ENCODE measurements at places on chromosomes 6 and 20.

- DNase-seq, result no peak
These were observed 463.3 kb downstream of the DOK5 start for GRCh38 chr20:54938707-54939106.

DNA sequence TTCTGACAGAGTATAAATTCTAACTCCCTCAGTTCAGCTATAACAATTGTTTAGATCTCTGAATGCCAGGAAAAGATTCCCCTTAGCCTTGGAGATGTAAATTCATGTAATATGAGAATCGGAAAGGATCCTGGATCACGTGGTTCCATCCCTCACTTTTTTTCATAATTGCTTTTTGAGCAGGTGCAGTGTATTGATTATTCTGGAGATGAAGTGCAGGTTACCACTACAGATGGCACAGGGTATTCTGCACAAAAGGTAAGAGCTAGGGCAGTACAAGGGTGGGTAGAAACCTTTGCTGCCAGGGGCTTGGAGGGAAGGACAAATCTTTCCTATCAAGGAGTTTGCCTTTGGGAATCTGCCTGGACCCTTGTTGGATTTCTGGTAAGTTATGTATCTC, 52.7 kb downstream of the KDM1B start:
- no peak for DNase-seq

DNA sequence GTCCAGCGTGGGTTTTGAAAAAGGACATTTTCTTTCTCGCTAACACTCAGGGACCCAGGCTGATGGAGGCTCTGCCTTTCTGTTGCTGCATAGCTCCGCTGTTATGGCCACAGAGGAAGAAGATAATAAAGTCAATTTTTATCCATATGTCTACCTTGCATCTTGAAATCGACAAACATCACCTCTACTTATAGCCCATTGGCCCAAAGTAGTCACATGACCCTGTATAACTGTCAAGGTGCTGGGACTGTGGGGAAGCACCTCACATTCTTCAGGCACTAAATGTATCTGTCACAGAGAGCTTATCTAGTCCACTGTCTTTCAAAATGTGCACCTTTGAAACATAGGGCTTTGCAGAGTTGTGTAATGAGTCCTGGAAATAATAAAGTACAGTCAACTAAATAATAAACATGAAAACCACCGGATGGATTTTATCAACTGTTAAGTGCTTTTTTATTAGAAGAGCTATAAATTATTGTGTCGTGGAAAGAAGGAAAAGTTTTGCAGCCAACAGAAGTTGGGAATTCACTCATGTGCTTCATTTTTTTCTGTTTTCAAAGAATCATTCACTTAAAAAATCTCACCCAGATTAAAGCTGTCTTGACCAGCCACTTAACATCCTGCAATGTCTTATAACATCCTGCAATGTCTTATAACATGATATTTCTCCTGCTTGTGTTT, 47.7 kb upstream of the RCAN2 start:
- DNase-seq, result no peak

DNA sequence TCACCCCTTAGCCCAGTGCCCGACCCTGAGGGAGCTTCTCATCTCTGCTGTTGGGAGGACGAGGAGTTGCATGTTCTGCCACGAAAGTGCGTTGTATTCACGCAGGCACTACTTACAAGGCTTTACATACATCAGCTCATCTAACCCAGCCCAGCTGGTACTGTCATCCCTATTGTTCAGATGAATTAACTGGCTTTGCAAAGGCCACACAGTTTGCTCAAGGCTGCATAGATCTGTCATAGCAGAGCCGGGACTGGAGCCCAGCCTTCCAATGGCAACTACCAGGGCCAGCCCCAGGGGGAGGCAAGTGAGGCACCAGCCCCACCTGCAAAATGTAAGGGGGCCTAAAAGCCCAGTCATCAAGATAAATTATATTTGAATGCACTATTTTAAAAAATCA, 257.6 kb downstream of the NFATC2 start:
- no peak for DNase-seq

DNA sequence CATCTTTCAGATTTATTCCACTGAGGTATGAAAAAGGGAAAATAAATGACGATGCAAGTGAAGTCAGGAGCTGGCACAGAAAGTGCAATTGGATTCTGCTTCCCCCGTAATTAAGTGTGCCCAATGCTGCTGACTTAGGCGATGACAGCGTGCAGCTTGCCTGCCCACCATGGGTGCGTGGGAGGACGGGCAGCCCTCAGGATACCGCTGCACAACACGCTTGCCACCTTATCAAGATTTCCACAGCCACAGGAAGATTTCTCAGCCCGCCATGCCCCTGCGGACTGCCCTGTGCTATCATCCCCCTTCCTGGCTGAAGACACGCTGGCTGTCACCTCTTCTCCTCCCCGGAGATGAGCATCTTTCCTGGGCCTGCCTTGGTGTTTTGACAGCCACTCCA, 103.3 kb upstream of the BACH2 start:
- no peak for DNase-seq

- DNase-seq, result no peak
These were observed 2.1 kb downstream of the GABRR2 start for GRCh38 chr6:89313006-89313405.

DNA sequence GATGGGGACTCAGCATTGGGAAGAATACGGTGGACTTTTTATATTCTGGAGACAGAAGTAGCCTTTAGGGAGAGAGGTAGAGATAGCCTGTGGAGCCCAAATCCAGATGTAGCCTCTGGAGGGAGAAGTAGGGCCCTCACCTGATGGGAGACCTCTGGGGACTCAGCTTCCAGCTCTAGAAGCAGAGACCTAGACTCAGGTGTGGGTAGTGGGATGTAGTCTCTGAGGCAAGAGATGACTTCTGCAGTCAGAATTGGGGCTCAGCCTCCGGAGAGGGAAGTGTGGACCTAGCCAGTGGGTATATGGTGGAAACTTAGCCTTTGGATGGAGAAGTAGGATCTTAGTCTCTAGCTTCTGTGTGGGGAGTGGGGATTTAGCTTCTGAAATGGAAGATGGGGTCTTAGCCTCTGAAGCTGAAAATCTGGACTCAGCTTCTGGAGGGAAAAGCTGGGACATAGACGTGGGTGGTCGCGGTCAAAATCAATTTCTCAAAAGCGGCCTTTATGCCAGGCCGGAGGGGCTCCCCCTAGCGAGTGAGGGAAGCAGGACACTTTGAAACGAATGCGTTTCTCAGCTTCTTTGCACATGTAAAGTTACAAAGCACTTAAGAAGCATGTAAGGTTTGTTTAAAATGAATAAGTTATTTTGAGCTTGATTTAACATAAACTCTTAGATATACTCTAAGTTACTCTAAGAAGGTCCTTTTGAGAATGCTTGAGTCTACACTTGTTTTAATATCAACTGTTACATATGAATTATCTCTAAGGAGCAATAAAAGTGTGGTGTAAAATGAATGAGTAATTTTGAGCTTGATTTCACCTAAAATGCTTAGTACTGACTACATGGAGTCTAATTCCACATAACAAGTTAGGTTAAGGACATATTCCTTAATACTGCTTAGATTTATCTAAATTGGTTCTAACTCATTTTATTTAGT, 12.9 kb upstream of the ZNF343 start:
- DNase-seq, result peak; percentile 28

GRCh38 chr6:159686703-159687102, 6.3 kb downstream of the SOD2 start:
- no peak for DNase-seq

DNA sequence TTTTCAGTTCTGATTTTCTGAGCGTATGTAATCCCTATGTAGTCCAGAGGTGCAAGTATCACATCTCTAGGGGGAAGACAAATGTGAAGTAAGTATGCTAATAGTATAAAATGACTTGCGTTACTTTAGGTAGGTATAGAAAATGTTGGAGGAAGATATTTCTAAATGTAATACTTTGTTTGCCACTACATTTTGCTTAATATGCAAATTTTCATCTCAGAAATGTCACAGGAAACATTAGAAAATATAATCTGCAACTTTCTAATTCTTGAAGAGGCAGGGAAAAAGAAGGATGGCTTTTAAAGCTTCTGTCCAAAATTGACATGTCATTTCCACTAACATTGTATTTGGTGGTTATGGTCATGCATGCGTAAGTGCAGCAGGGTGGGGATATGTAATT, 85.6 kb downstream of the CD2AP start:
- no peak for DNase-seq

GRCh38 chr6:144150710-144151657, 667 bp downstream of the STX11 start:
- peak; percentile 49 for DNase-seq

DNA sequence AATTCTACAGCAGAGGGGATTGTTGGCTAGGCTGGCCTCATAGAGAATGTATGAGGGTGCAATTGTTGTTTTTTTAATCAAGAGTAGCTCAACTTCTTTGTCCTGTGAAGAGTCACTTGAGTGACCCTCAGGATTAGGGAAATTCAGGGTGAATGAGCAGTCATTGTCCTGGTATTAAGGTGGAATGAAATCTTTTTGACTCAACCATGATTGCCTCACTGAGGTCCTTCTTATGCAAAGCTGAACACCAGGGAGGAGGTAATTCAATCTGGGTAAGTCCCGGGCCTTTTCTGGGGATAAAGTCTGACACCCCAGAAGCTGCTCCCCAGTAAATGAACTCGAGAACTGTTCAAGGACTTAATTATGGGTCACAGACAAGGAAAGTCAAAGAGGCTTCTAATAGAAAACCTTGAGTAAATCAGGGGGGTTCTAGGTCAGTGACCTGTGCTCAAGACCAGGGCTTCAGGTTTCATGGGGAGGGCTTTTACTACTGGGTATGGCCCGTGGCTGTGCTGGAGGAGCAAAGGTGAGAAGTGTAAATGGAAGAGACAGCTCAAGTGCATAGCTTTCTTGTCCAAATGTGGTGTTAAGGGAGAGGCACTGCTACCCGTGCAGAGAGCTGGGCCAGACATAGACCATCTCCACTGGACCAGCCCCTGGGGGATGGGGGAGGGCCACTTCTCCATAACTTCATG, 25.3 kb upstream of the ZBTB24 start:
- no peak for DNase-seq

GRCh38 chr20:18686696-18687095, 98.8 kb downstream of the DTD1 start:
- no peak for DNase-seq

DNA sequence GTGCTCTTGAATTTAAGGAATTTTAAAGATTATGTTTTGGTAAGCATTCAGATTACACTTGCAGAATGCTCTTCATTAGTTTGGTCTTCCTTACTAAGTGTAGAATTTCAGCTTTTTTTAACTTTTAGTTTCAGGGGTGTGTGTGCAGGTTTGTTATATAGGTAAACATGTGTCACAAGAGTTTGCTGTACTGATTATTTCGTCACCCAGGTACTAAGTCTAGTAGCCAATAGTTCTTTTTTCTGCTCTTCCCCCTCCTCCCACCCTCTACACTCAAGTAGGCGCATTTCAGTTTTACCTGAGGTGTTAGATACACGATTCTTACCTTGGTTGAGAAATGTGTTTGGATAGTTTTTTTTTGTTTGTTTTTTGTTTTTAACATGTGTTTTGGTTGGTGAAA, 68.3 kb downstream of the AFG1L start:
- DNase-seq, result no peak

GRCh38 chr6:77561768-77562314, 91.0 kb upstream of the MEI4 start:
- DNase-seq, result no peak

DNA sequence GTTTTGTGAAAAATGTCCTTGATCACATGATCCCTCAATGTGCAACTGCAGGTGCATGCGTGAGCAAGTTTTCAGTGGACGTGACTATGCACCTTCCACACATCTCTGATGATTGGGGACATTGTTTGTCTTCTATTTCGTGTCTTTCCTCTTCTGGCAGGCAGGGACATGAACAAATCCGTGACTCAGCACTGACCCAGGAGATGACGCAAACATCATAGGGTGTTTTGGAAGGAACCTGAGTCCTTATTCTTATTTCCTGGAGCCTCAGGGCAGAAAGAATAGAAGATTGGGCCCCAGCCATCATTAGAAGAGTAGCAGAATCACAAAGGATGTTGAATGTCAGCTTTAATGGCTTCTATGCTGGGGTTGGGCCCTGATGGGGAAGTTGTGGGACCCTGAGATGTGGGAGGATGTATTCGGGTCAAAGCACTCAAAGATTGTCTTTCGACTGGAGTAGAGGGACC, 11.9 kb upstream of the SIRPD start:
- DNase-seq, result no peak

- DNase-seq, result no peak
These were observed 97.8 kb upstream of the OGFRL1 start for GRCh38 chr6:71190809-71191208.

DNA sequence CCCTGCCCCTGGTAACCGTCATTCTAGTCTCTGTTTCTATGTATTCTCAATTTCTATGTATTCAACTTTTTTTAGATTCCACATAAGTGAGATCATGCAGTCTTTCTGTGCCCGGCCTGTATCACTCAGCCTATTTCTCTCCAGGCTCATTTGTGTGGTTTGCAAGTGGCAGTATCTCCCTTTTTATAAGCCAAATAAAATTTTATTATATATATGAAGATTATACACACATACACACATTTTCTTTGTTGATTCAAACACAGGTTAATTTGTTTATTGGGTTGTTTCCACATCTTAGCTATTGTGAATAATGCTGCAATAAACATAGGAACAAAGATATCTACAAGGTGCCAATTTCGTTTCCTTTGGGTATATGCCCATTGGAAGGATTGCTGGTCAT, 571.7 kb downstream of the DHX35 start:
- DNase-seq, result no peak

GRCh38 chr6:52994031-52994838, 849 bp downstream of the GSTA4 start:
- DNase-seq, result no peak

- DNase-seq, result no peak
These were observed 17.5 kb downstream of the MMP24OS start for GRCh38 chr20:35260426-35260825.

GRCh38 chr6:33857932-33858475, 54.2 kb upstream of the MLN start:
- no peak for DNase-seq

- DNase-seq, result no peak
These were observed 203.3 kb downstream of the EYA2 start for GRCh38 chr20:47097691-47098622.

DNA sequence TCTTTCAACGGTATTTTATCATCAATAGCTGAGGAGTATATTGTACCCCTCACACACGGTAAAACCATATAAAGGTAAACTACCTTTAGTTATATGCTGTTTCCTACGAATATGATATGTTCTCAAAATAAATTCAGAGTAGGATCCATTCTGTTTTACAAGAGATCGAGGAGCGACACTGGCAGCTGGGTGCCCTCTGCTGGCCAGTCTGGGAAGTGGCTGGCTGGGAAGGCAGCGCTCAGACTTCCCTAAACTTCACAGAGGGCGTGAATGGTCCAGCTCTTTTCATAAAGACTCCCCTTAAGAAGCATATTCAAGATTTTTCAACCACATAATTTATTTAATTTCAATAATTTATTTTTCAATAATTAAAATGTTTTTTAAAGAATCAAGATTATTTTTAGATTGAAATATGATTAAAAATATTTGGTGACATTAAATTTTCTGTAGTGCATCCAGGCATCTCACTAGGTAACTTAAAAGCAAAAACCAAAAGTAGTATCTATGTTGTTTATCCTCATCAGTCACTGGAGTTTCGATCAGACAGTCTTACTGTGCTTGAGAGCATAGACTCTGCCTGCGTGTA, 187.5 kb upstream of the PDE10A start:
- peak; percentile 21 for DNase-seq

- no peak for DNase-seq
These were observed 38.3 kb upstream of the SAMHD1 start for GRCh38 chr20:36989797-36990196.

- no peak for DNase-seq
These were observed 51.3 kb upstream of the CNKSR3 start for GRCh38 chr6:154561750-154562149.
